Cardiac fibroblast (primary cell): ENCODE measurements at places on chromosomes 3 and 15.

GRCh38 chr15:100713163-100713867 lies 110.9 kb downstream of the ASB7 start:
- peak; percentile 83 for DNase-seq

DNA sequence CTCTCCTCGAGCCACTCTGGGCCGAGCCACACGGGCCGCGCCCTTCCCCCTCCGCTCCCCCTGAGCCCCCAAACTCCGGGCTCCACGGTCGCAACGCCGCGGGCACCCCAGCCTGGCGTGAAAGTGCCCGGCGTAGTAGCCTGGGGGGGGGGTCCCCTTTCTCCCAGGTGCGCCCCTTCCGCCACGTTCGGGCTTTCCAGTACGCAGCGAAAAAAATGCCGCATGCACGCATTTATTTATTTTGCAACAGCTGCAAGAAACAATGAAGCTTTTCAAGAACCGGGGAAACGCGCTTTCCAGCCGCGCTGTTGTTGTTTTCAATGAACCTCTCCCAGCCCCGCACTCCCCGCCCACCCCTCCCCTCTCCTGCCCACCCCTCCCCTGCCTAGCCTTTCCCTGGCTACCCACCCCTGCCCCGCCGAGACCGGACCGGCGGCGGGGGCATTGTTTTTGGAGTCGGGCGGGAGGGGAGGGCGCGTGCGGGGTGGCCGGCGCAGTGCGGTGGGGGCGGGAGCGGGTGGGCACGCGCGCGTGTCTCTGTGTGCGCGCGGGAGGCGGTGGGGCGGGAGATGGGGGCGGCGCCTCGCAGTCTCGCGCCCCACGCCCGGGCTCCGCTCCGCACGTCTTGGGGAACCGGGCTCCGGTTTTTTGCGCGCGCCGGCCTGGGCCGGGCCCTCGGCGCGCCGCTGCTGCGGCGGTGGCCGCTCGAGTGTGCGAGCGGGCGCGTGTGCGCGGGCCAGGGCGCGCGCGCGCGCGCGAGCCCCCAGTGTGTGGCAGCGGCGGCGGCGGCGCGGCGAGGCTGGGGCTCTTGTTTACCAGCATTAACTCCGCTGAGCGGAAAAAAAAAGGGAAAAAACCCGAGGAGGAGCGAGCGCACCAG lies at the start of gene IGF1R:
TSS of gene IGF1R (plus strand) at position 766 of the 880 bp plus-strand sequence. CDS start 1,043 bp downstream, outside the sequence.
- DNase-seq: peak; percentile 93

- peak; percentile 63 for DNase-seq
Measured at GRCh38 chr3:12990781-12991480, 82.3 kb downstream of the IQSEC1 start.

- DNase-seq: no peak
Measured at GRCh38 chr15:75049392-75049791, 26.0 kb downstream of the PPCDC start.

DNA sequence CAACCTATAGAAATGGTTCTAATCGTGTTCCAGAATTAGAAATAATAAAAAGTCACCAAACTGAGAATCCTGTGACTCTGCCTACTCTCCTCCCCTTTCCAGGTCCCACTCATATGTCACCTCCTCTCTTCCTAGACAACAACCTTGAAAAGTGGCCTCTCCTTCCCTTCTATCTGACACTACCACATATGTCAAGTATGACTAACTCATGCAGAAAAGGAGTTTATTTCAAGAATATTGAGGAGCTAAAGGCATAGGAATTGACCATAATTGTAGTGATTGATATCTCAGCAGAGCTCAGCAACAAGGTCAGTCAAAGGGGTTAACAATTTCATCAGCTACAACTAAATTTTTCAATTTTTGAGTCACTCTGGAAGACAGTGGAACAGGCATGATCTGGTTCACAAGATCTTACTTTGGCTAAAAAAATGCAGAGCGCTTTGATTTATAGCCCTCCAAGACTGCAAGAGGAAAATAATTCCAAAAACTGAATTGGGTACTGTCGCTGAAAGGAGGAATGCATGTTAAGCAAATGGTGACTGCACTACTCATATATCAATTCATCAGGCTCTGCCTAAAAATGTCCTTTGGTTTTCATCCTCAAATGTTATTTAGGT lies 160.6 kb upstream of the ARHGEF26 start:
- no peak for DNase-seq
